Stimulated activated CD4-positive, alpha-beta T cell treated with anti-CD3 and anti-CD28 coated beads, Interleukin-12 subunit alpha, Interleukin-12 subunit beta, amount 100 ng/mL, for 24 hours (primary cell): ENCODE measurements at places on chromosomes 7 and 10.

DNA sequence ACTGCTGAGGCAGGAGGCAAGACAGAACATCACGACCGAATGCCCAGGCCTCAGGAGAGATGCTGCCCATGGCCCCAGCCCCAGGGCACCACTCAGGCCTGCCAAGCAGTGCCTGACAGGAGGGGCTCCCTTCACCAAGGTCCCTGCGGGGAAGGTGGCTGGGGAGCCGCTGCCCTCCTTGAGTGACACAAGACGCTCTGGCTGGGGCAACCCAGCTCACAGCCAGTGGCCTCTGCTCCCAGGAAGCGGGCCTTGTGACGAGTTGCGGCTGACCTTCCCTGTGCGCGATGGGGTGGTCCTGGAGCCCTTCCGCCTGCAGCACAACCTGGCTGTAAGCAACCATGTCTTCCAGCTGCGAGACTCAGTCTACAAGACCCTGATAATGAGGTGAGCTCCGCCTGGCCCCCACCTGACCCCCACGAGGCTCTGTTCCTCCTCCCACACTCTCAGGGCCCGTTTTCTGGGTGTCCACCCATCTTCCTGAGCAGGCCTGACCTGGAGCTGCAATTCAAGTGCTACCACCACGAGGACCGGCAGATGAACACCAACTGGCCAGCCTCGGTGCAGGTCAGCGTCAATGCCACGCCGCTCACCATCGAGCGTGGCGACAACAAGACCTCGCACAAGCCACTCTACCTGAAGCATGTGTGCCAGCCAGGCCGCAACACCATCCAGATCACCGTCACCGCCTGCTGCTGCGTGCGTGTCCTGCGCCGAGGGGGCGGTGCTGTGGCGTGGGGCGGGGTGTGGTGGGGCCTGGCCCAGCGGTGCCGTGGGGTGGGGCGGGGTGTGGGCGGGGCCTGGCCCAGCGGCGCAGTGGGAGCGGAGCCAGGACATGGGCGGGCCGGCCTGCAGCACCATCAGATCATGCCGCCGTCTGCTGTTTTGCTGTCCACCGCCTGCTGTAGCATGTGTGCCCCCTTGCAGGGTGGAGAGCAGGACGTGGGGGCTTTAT lies 12.8 kb downstream of the ZMIZ2 start:
- no peak for DNase-seq

DNA sequence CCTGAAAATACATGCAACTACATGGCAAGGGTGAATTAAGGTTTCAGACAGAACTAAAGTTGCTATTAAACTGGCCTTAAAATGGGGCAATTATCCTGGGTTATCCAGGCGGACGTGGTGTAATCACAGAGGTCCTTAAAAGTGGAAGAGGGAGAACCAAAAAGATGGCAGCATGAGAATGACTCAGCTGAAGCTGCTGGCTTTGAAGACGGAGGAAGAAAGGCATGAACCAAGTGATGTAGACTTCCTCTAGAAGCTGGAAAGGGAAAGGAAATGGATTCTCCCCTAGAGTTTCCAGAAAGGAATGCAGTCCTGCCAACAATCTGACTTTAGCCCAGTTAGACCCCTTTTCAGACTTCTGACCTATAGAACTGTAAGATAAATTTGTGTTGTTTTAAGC lies 27.0 kb upstream of the UBN2 start:
- DNase-seq, result no peak

DNA sequence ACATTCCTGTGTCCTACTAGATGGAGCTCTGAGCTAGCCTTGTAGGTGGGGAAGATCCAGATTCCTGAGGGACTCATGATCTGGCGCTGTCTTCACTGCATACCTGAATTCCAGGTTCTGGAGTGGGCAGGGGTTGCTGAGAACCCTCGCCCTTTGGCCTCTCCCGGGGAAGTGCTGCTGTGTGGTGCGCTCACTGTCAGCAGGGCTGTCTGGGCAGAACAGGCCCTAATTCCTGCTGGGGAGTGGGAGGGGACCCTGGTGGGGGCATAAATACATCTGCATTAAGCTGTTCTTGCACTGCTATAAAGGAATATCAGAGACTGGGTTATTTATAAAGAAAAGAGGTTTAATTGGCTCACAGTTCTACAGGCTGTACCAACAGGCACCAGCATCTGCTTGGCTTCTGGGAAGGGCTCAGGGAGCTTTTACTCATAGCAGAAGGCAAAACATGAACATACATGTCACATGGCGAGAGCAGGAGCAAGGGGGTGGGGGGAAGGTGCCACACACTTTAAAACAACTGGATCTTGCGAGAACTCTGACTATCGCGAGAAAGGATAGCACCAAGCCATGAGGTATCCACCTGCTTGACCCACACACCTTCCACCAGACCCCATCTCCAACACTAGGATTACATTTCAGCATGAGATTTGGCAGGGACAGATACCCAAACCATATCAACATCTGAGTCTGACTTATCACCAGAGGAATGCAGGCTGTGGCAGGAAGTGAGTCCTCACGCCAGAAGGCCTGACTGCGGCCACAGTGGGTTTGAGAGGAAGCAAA lies 115.0 kb downstream of the ADCY1 start:
- DNase-seq, result no peak

- DNase-seq, result no peak
Observed at GRCh38 chr10:46541017-46541661, 15.3 kb downstream of the GPRIN2 start.

GRCh38 chr10:20271490-20271889 lies 455.3 kb downstream of the PLXDC2 start:
- no peak for DNase-seq

DNA sequence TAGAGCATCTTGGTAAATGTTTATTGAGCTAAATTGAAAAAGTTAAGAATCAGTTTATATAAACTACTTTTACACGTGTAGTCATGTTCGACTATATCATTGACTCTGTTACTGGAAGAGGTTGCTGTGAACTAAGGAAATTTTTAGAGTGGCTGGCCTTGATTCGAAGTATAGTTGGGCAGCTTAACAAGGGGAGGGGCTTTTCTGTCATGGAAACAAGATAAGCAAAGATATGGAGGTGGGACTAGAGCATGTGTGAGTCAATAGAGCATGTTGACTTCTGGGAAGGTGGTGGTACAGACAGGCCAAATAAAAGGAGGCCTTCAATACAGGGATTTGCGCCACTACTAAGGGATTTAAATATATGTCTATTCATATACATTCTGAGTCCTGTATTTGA lies 7.6 kb downstream of the ATP5F1C start:
- no peak for DNase-seq

GRCh38 chr10:62796896-62797295 lies 7.6 kb upstream of the ADO start:
- DNase-seq, result no peak

- DNase-seq, result no peak
Observed at GRCh38 chr7:139697056-139697455, 80.7 kb downstream of the HIPK2 start.

GRCh38 chr7:115976651-115977050 lies 53.9 kb downstream of the TFEC start:
- DNase-seq, result no peak

- DNase-seq, result no peak
Observed at GRCh38 chr7:15684111-15684800, 2.2 kb downstream of the MEOX2 start.

GRCh38 chr7:81873559-81873958 lies 103.7 kb upstream of the HGF start:
- DNase-seq, result no peak

DNA sequence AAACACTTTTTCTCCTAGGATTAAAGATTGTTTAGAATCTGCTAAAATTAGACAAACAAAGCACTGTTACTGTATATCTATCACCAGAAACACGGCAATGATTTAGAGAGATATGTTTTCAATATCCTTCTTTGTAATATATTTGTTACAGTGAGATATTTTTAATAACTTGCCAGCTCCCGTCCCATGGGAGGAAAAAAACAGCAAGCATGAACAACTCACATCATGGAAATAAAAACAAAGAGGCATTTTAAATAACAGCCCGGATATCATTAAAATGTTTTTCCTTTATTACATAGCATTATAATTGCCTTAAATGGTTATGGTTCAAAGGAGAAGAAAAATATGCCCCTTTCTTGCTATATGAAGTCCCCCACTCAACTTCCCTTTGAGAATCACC lies 272.1 kb downstream of the BMPER start:
- DNase-seq, result no peak

GRCh38 chr10:15718694-15719048 lies 1.1 kb downstream of the ITGA8 start:
- no peak for DNase-seq

DNA sequence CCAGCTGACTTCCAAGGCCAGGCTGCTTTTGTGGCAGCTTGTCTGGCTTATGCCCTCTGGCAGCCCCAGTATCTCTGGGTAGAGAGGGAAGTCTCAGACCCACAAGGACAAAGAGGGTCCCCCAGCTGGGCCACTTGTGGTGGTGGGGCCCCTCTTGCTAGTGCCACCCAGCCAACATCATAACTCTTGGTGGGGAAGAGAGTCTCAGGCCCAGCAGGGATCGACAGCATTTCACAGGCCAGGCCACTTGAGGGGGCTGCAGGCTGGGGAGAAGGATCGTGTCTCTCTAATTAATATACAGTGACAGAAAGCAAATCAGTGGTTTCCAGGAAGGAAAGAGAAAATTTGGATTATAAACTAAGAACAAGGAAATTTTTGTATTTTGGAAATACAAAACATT lies 76.0 kb downstream of the TYW1B start:
- DNase-seq, result no peak

- DNase-seq, result no peak
Observed at GRCh38 chr7:131501422-131501821, 55.0 kb downstream of the PODXL start.

DNA sequence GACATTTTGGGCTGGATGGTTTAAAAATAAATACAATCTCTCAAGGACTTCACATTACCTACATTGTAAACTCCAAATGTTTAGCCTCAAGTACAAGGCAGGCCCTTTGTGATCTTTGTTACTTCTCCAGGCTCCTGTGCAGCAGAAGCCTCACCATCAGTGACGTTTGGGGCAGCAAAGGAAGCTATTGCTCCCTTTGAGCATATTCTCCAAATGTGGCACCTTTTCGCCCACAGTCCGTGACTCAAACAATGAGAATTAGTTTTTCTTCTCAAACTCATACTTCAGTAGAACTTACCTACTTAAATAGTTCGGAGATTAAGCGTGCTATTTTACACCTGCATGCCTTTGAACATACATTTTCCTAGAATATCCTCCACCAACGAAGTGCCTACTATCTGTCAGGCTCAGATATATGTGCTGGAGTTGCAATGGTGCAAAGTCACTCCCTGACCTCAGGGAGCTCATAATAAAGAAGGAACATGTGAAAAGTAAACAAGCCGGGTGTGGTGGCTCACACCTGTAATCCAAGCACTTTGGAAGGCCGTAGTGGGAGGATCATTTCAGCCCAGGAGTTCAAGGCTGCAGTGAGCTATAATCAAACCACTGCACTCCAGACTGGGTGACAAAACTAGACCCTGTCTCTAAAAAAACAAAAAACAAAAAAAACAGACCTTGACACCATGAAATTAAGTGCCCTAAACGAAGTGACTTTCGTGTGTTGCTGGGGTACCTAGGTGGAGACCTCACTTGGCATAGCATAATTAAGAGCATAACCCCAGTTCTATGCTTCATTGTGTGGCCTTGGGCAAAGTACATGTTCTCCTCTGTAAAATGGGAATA lies 1.2 kb upstream of the ABCF2 start:
- DNase-seq, result no peak

GRCh38 chr10:123621492-123621891 lies 44.7 kb upstream of the GPR26 start:
- DNase-seq, result no peak

DNA sequence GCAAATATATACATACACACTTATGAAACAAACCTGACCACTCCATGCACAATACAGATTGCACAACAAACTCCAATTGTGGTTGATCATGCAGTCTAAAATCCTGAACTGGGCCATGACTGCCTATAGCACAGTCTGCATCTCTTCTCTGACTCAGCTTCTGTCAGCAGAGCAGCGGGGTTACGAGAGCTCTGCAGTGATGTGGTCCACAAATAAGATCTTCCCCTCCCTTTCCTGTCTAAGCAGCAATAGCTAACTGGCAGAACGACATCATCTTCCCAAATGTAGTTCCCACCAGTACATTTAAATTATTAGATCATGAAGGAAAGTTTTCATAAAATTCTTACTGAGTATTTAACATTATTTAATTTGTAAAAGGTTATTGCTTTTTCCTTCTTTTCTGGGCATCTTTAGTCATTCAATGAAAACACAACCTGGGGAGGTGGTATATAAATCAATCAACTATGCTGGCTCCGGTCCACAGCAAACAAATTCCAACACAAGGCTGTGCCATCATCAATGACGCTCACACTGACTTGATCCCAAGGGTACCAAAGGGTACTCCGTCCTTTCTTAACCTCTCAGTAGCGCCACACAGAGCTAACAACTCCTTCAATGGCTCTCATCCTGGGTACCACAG lies 17.1 kb downstream of the ARHGAP21 start:
- no peak for DNase-seq

DNA sequence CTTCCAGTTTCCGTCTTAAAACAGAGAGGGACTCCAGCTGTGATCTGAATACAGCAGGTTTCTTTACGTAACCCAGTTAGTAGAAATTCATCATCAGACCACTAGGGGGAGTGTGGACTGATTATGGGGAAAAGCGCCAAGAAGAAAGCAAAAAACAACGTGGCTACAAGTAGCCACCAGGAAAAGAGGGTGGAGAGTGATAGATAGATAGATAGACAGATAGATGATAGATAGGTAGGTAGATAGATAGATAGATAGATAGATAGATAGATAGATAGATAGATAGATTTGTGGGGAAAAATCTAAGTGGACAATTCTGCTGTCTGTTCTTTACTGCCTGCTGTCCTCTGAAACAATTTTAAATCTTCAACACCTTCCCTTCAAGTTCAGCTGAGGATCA lies 12.7 kb upstream of the AKR1B10 start:
- no peak for DNase-seq

DNA sequence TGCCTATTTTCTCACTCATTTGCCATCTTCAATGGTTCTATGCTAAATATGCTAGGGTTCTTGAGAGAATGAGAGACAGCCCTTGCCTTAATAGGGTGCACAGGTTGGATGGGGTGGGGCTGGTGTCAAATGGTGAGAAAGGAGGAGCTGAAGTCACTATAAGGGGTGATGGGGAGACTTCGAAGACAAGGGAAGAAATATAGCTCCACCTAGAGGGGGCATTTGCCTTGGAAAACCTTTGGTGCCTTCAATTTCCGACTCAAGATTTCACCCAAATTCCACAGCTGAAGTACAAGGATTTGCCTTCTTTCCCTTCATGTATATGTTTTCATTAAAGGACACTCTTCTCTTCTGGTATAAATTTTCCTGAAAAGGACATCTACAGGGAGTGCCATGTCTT lies 5.6 kb downstream of the PTN start:
- no peak for DNase-seq

GRCh38 chr7:92695308-92696261 lies 105.4 kb upstream of the FAM133B start:
- DNase-seq, result no peak

GRCh38 chr7:56009695-56010094 lies 41.5 kb downstream of the PSPH start:
- no peak for DNase-seq
